ENCODE measurements at places on chromosomes 2 and 18. TPM values are rescaled to one million over a fixed set of nuclear protein-coding genes. Genes with fewer than 3 reads are reported as not detected.

The REG3G gene
- total RNA-seq = not detected

The TPO gene
- 0.41 TPM for total RNA-seq

The RGPD6 gene
- total RNA-seq = 13.9 TPM

The AGXT gene
- total RNA-seq = 1.6 TPM

The LOXL3 gene
- 2.2 TPM for total RNA-seq

The SKA1 gene
- total RNA-seq = 9.4 TPM

The REG3A gene
- not detected for total RNA-seq

The SCYGR4 gene
- not detected for total RNA-seq

The POTEC gene
- total RNA-seq = 0.34 TPM

The CDK15 gene
- not detected for total RNA-seq

The ARHGAP15 gene
- total RNA-seq = not detected

The LYG1 gene
- 0.08 TPM for total RNA-seq

The SERPINB3 gene
- total RNA-seq = not detected

The ONECUT2 gene
- total RNA-seq = 8.6 TPM

The INHA gene
- total RNA-seq = not detected

The FLACC1 gene
- 1.2 TPM for total RNA-seq

The FSHR gene
- not detected for total RNA-seq

The KHK gene
- total RNA-seq = 4.2 TPM

The IL1B gene
- total RNA-seq = 0.13 TPM

The ATP6V1C2 gene
- not detected for total RNA-seq

The KIAA2012 gene
- total RNA-seq = 0.05 TPM

The KANSL3 gene
- total RNA-seq = 21.9 TPM

The PLGLB2 gene
- total RNA-seq = not detected

The FBLN7 gene
- 0.03 TPM for total RNA-seq

The CFAP65 gene
- not detected for total RNA-seq

The DAPL1 gene
- total RNA-seq = not detected

The NYAP2 gene
- 0.05 TPM for total RNA-seq

The RNF103 gene
- total RNA-seq = 11.8 TPM

Data from HT-29 (cell line).